ENCODE measurements at places on chromosomes 3 and 15.

GRCh38 chr15:83289160-83289559 is 4.7 kb upstream of the BNC1 start:
- no peak for DNase-seq

DNA sequence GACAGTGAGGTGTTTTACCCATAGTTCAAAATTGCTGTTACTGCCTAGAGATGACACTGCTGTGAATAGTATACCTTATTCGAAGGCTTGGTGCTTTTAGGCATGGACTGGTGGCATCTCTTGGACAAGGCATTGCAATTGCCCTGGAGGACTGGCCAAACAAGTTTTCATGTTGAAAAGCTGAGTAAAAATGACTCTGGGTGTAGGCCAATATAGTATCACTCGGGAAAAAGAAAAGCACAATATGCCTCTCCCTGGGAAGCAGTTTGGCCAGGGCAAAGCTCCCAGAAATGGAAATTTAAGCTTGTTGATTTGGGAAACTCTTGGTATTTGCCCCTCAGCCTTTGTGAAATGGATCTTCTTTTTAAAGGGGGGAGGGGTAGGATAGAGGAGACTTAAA is 54.8 kb downstream of the ZNF609 start:
- DNase-seq: no peak

DNA sequence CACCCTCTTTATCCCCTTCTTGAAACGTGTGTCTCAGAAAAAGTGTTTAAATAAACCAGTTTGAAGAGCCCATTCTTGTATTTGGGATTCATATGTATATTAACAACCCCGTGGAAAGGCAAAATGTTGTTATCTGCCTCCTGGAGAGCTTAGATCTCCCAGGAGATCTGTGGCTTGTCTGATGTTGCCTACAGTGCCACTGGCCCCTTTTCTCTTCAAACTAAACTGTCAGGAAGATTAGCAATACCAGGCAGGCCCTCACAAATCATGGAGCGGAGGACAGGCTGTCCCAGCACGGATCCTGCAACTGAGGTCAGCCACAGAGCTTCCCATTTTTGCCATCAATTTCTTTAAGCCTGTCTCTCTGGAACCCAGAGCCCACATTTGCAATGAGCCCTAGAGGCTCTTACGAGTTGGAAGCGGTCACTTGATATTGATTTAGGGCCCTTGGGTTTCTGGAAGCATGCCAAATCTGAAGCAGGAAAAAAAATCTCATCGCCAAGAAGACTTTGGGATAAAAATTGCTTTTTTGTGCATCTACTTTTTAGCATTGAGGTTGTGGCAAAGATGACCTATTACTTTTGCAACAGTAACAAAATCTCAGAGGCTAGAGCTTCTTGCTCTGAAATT is 234.1 kb downstream of the OPA1 start:
- no peak for DNase-seq

GRCh38 chr15:100596792-100597191 is 5.2 kb downstream of the LINS1 start:
- DNase-seq: peak; percentile 95

DNA sequence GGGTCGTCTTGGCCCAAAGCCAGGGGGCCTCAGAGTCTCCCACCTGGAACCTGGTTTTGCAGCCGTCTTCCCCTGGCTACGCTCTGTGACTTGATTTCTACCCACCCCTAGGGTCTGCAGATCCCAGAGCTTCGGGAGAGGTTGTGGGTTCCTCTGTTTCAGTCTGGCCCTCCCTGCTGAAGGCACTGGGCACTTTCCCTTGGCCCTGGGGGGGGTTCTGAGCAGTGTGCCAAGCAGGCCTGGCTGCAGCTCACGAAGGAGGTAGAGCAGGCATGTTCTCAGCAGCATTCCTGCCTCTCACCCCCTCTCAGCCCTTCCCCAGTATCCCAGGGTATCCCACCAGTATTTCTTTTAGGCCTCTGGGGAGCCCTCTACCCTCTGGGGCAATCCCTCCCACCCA is 99.0 kb downstream of the TMEM266 start:
- DNase-seq: no peak

GRCh38 chr3:7095116-7095515 is 234.2 kb downstream of the GRM7 start:
- DNase-seq: no peak

DNA sequence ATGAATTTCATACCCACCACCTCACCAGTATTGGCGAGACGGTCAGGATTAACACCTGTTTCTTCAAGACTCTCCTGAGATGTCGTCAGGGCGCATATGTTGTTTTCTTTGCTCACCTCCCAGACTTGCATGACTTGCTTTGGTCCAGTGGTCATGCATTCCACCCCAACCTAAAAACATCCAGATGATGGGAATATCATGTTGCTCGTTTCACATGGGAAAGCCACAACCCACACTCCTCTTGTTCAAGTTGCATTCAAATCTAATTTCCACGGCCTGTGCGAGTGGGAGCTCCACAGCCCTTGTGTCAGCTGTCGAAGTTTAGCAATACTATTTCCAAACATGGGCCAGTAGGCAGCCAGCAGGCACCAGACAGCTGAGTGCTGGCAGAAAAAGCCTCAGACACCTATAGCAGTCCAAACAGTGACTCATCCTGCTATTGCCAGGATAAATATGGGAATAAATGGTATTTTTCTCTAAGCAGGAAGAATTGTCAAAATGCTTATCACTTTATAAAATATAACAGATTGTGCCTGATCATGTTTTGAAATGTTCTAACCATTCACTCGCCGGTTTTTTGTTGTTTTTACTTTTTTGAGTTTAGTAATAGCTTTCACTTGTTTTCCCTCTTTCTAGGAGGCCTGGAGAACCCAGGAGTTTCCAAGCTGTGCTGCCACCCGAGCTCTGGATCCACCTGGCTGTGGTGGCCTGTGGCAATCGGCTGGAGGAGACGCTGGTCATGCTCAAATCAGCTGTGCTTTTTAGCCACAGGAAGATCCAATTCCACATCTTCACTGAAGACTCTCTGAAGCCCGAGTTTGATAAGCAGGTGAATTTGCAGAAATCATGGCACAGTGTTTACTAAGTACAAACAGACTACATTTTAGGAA is 20.1 kb downstream of the GXYLT2 start:
- DNase-seq: no peak

DNA sequence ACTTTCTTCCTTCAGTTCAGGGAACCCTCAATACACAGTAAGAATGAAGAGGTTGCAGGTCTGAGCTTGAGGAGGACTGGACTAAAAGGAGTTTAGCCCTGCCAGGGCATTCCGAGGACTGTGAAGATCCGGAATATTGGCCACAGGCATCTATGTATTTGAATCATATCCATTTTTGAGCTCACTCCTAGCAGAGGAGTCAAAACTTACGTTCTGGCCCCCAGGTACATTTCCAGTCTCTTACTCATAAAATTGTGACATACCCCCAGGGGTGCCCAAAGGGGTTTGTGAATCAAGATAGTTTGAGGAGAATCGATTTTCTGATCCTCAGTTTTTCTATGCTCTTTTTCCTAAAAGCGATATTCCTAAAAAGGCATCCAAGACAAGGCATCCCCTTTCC is 27.6 kb upstream of the SRP14 start:
- DNase-seq: no peak

- DNase-seq: no peak
These were observed 95.2 kb upstream of the UBE2E1 start for GRCh38 chr3:23710555-23710954.

GRCh38 chr3:105773291-105773690 is 95.5 kb downstream of the CBLB start:
- no peak for DNase-seq

GRCh38 chr3:192237992-192238608 is 489.2 kb downstream of the FGF12 start:
- DNase-seq: no peak

- DNase-seq: no peak
These were observed 44.0 kb downstream of the NR2F2 start for GRCh38 chr15:96374499-96374898.

- no peak for DNase-seq
These were observed 106.1 kb downstream of the MEGF11 start for GRCh38 chr15:66147440-66147839.

Data from activated T-cell treated with anti-CD3 and anti-CD28 coated beads, Interleukin-2, amount 50 U/mL, for 72 hours (primary cell).